NCI-H1105 (cell line): ENCODE measurements at places on chromosomes 1 and 21.

DNA sequence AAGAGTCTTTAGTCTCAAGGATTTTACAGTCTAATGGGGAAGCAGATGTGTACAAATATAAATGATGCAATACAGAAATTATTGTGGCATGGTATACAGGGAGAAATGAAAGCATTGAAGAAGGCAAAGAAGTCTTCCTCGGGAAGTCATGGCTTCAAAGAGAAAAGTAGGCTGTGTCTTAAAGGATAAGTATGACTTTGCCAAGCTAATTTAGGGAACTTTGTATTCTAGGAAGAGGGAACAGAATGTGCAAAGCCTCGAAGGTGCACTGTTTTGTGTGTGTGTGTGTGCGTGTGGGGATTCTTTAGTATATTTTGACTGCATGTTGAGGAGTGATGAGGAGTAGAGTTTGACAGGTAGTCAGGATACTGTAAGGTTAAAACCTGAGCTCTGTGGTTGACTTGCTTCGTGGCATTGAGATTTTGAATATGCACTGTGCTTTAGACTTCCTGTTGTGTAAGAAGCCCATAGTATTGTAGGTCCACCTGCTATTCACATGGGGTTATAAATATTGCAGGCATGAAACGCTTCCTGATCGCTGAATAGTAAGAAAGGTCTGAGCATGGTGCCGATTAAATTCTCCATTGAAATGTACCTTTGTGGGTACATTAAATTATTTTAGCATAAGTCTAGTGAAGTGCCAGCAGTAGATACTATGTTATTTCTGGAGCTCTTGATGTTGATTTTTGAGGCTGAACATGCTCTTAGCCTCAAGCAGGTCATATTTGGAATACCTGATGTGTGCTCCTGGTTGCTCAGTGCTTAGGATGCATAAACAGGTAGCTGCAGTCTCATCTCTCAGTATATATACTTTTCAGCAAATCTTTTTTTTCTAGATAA lies 8.0 kb downstream of the SMAP2 start:
- DNase-seq, result no peak

GRCh38 chr1:8879922-8880676 lies 1.6 kb upstream of the ENO1 start:
- DNase-seq, result no peak

- no peak for DNase-seq
These were observed 579.6 kb upstream of the NR5A2 start for GRCh38 chr1:199447906-199448305.

DNA sequence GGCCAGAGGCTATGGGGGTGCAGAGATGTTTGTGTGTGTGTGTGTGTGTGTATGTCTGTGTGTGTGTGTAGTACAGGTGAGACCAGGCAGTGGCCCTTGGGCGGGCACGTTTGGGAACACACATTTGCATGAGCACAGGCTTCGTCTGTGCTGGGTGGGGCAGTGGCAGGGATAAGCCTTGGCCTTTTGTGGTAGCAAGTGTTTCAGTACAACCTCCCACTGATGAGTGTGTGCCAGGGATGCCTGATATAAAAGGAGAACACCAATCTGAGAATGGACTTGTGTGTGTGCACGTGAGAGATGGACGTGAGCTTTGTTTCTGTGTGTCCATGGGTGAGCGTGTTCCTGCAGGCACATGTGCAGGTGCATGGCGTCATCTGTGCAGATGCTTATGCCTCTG lies 3.0 kb downstream of the NTRK1 start:
- DNase-seq, result no peak

DNA sequence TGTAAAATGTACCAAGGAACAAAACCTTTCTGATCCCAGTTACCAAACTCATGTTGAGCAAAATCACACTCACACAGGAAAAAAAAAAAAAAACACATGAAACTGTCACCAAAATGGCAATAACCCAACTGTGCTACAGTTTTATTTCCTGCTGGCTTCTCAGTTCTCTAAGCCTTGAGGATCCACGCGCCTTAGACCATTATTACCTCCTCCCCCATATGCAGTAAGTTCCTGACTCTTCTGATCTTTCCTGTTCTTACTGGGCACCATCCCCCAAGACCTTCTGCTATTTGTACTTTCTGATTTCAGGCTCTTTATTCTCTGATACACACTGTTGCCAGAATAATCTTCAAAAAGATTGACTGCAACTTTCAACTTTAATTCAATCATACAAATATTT lies 79.6 kb downstream of the SLC45A1 start:
- no peak for DNase-seq

- peak; percentile 20 for DNase-seq
These were observed 378.1 kb downstream of the LMO4 start for GRCh38 chr1:87706779-87707228.

DNA sequence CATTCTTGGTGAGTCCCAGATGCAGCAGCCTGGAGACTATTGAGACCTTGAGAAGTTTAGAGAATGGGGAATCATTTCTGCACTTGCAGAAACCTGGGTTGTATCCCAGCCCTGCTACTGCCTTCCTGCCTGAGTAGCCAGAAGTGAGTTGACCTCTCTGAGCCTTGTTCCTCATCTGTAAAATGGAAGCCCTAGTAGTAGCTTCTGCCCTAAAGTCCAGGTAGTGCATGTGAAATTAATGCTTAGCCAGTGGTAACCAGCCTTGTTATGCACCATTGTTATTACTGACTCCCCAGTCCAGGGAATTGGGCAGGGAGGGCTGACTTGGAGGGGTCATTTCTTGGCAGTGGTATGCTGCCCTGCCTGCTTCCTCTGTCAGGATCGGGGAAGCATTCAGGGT lies 5.6 kb downstream of the SESN2 start:
- DNase-seq, result no peak

- DNase-seq, result no peak
These were observed 19.8 kb downstream of the OLFML2B start for GRCh38 chr1:162003830-162004215.

DNA sequence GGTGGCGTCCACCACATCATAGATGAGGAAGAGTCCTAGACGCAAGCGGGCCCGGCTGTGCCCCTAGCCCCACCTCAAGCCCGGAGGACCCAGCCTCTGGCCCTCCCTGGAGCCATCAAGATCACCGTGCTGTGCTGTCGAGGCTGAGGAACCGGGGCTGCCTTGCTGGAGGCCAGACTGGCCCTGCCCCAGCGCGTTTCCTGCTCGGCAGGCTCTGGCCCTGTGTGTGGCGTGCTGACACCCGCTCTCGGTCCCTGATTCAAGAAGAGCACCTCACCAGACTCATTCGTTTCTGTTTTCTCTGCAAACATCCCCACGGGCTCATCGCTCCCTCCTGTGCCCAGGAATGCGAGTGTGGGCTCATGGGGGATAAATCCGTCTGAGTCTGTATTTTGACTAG lies 51.1 kb downstream of the GLIS1 start:
- no peak for DNase-seq

DNA sequence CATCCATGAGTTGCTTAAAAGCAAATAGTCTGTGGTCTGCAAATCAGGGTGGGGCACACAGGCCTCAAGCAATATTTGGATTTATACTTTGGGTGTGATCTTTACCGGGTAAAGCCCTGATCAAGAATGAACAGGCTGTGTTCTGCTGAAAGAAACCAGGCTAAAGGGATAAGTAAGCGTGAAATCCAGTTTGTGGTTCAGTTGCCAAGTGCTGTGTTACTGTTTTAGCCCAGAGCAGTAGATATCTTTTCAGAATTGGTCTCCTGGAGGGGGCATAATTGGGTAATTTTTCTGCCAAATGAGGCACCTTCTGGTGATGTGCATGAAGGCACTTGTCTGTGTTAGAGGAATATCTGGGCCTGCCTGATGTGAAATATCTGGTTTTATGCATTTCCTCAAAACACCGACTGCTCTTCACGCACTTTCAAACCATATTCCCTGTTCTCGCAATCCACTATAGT lies 21.4 kb downstream of the AIM2 start:
- no peak for DNase-seq

DNA sequence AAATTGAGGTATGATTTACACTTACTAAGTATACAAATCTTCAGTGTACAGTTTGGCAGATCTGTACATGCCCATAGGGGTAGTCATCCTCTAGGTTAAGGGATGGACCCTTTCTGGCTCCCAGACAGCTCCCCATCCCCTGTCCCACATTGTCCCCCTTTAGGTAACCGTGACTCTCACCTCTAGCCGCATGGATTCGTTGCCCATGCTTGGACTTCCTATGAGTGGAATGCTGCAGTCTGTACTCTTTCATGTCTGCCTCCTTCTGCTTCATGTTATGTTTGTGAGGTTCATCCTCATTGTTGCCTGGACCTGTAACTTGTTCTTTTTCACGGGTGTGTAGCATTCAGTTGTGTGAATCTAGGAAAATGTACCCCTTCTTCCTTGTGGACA lies 20.3 kb downstream of the SLC37A1 start:
- no peak for DNase-seq

DNA sequence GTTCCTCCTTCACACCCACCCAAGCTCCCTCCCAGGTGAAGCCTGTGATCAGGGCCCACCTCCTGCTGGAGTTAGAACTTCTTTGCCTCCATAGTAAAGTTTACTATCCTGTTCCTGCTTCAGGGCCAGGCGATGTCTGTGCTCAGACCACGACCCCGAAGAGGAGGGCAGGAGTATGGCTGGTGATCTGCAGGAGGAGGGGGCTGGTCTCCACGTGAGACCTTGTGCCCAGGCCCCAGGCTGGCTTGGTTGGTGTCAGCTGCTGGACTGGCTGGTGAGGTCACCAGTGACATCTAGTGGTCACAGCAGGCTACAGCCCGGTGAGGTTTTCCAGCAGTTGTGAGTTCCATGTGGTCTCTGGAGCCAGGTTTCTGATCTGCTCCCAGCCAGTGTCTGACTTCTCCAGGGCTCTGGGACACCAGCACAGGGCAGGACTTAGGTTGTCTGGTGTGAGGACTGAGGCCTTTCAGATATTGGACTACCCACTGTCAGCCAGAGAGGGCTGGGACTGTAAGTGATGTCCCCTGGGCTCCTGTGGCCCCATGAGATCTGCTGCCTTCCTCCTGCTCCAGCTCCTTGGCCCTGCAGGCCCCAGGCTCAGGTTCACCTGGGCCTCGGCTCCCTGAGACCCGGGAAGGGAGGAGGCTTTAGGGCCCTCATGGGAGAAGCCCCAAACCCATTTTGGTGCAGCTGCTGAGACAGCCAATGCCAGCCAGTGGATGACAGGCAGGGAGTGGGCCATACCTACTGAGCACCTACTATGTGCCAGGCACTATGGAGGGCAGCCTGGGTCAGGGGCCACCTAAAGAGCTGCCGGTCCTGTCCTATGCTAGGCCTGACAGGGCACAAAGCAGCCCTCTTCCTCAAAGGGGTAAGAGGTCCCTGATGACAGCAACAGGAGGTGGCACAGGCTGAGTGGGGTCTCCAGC lies 6.0 kb upstream of the UBL4B start:
- peak; percentile 37 for DNase-seq

DNA sequence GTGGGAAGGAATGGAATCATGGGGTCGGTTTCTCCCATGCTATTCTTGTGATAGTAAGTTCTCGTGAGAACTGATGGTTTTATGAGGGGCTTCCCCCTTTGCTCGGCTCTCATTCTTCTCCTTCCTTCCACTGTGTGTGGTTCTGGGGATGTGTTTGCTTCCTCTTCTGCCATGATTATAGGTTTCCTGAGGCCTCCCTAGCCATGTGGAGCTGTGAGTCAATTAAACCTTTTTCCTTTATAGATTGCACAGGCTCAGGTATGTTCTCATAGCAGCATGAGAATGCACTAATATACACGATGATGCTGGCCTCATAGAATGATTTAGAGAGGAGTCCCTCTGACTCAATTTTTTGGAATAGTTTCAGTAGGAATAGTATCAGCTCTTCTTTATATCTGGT lies 195.4 kb upstream of the IVNS1ABP start:
- DNase-seq, result no peak

DNA sequence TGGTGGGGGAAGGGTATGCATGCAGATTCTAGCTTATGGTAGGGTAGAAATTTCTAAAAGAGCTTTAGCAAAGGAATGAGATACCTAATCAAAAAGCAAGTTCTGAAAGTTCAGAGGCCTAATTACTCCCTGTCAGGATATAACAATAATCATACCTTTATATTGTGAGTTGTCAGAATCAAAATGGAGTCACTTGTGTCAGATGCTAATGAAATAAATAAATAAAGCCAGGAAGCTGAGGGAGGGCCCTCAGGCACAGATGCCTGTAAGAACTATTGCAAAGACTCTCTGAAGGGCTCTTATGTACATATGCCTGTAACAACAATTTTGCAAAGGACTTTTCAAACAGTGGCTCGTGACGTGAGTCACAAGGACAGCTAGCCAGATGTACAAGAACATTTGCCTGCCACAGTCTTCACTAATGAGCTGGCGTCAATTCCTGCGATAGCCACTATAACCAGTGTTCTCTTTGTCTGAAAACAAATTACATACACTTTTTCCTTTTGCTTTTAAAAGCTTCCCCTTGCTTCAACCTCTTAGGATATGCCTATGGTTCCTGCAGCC lies 27.4 kb upstream of the DNASE2B start:
- DNase-seq, result no peak

DNA sequence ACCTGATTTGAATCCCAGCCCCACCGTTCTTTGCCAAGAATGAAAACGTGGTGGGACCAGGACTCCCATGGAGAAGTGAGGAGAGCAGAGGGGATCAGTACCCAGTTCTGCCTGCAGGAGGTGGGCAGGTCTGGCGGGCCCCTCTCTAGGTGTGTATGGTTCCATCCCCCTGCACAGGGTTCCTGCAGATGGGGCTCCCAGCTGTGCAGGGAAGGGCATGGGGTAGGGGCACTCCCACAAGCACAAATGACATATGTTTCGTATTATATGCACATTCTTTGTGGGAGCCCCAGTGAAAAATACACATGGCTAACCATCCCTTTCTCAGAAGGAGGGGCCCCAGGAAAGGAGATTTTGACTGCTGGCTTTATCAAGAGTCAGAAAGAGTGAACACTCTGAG lies 144.6 kb downstream of the PLPP3 start:
- no peak for DNase-seq

- DNase-seq, result no peak
These were observed 39.9 kb upstream of the SLC16A1 start for GRCh38 chr1:112995890-112996289.

GRCh38 chr1:15156807-15157380 lies 3.3 kb downstream of the TMEM51 start:
- DNase-seq, result no peak

- no peak for DNase-seq
These were observed 30.4 kb downstream of the TMEM63A start for GRCh38 chr1:225851805-225852204.

GRCh38 chr1:245260110-245260882 lies 105.5 kb downstream of the KIF26B start:
- DNase-seq, result no peak

DNA sequence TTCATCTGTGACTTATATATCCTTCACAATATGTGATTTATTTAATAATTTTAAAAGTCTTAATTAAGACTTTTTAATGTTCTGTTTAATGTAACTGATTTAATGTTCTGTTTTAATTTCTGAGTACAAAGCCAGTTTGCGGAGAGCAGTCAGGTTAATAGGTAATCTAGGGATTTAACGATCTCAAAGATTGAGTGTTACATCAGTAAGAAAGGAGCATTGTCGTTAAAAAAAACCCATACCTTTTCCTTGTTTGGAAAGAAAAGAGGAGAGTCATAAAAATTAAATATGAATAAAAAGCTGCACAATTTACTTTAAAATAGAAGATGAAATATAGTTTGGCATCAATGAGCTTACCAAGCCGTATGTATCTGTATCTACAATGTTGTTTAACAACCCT lies 621.4 kb downstream of the KIF26B start:
- DNase-seq, result no peak

GRCh38 chr1:235784950-235785349 lies 81.8 kb downstream of the LYST start:
- DNase-seq, result no peak
